Kidney (tissue), 22 donors: ENCODE measurements at places on chromosomes 6 and 20. TPM values are rescaled to one million over a fixed set of nuclear protein-coding genes. Genes with fewer than 3 reads are reported as not detected.

DNA sequence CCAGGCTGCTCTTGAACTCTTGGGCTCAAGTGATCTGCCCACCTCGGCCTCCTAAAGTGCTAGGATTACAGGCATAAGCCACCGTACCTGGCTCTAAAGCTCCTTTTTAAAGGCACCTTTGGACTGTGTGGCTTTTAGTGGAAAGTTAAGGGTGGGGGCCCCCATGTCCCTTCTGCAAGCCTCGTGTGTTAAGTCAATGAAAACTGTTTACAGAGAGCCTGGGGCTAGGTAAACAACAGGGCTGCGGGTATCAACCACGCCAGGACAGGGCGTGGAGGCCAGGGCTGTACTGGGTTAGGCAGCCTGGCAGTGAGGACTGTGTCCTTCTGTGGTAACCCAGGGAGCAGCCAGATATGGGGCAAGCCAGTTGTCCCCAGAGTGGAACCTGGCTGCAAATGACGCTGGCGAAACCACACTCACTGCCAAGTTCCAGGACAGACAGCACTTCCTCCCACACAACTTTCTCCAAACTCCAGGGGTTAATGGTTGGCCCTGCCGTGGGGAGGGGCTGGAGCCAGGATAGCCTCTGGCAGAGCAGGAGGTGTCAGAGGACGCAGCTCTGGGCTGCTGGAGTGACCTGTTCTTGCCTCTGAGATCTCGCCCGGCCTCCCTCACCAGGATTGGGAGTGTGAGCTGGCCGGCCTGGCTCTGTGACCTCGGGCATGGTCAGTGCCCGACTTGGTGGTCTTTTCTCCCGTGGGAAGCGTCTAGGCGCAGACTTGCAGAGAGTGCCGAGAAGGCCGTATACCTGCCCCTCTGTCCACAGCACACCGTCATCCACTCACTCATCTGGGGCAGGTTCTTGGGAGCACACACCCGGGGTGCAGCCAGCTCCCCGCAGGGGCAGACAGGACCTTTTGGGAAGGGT is 3.2 kb downstream of the SLC17A9 start:
- DNase-seq = no peak

DNA sequence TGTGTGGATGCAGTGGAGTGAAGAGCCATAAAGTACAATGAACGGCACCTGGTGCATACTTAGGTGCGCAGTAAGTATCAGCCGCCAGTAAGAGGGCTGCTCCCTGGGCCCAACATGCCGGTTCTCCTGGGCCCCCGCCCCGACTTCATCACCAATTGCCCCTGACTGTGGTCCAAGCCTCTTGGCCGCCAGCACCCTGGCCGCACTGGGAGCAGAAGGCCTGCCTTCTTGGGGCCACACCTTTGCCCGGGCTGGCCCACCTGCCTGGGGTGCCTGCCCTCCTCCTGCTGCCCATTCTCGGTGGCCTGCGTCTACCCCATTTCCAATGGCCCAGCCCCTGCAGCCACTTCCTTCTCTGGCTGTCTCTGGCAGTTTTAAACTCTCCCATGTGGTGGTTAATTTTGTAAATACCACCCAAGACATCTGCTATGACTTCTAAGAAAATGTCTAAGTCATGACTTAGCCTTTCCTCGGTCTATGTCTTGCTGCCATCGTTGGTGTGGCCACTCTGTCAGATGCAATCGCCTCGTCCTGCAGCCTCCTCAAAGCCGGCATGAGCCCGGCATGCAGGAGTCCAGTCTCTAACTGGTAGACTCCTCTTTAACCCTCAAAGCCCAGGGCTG is 36.8 kb downstream of the PMEPA1 start:
- no peak for DNase-seq

GRCh38 chr6:143000811-143001210 is 55.8 kb upstream of the HIVEP2 start:
- peak; percentile 9 for DNase-seq

- no peak for DNase-seq
Measured at GRCh38 chr6:85945459-85946185, 302.9 kb upstream of the SYNCRIP start.

The FNDC1 gene
- 1.3 TPM for total RNA-seq

DNA sequence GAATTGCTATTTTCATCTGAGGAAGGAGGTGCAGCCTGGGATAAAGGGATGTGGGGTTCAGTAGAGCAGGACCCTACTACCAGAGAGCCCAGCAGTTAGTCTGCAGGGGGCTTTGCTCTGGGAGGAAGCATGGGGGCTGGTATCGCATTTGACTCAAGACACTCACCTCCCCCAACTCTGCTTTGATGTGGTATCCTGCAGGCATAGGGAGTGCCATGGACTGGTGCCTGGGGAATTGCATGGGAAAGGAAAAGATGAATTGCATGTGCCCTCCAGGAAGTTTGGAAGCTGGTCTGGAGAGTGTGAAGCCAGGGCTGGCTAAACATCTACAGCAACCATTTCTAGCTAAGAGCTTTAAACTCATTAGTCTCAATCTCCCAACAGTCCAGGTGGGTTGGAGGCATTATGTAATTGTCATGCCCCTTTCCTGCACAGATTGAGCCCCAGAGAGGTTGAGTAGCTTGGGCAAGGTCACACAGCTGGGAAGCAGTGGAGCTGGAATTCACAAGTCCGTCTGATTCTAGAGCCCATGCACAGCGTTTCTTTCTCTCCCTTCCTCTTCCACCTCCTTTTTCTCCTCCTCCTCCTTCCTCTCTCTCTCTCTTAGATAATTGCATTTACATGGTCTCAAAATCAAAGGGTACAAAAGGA is 26.2 kb upstream of the PNPLA1 start:
- DNase-seq = no peak

DNA sequence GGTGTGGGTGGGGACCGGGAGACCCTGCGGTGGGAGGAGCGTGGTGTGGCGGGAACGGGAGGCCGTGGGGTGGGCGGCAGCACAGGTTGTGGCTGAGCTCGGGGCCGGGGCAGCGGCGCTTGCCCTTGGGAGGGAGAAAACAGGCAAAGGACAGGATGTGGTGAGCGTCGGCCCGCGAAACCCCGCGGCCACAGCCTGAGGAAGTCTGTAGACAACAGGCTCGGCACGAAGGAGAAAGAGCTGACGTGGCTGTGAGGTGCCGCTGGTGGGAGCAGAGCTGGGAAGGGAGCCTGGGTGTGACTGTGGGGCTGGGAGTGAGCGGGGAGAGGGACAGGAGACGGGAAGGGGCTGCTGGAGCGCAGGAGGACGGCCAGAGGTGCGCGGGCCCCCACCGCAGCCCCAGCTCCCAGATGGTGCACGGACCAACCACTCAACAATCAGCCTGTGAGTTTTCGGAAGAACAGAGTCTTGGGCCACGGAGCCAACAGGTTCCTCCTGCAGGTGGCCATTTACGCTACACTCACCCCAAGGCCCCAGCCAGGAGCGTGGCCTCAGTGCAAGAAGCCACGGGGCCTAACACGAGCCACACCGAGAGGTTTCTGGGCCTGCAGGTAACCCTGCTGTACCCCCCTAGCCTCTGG is 202.8 kb downstream of the DLL1 start:
- DNase-seq = no peak

The SPDEF gene
- 0.19 TPM for total RNA-seq

DNA sequence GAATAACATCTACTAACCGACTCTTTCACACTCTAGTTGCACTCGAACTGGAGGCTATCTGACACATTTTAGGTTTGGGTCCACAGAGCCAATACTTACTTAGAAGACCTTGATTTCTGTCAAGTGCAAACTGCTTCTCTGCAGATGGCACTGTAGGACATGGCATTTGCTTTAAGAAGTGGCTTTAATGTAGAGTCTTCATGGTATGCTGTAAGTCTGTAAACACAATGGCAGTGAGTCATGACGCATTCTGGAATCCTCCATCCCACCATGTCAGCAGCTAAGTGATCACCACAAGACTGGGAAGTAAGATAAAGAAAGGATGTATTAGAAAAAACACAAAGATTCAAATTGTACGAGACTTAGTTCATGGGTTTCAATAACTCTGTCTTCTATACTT is 377.0 kb upstream of the NOX3 start:
- no peak for DNase-seq

The PROKR2 gene
- not detected for total RNA-seq

GRCh38 chr20:3767110-3767426 is 485 bp downstream of the ADISSP start:
- DNase-seq = no peak

DNA sequence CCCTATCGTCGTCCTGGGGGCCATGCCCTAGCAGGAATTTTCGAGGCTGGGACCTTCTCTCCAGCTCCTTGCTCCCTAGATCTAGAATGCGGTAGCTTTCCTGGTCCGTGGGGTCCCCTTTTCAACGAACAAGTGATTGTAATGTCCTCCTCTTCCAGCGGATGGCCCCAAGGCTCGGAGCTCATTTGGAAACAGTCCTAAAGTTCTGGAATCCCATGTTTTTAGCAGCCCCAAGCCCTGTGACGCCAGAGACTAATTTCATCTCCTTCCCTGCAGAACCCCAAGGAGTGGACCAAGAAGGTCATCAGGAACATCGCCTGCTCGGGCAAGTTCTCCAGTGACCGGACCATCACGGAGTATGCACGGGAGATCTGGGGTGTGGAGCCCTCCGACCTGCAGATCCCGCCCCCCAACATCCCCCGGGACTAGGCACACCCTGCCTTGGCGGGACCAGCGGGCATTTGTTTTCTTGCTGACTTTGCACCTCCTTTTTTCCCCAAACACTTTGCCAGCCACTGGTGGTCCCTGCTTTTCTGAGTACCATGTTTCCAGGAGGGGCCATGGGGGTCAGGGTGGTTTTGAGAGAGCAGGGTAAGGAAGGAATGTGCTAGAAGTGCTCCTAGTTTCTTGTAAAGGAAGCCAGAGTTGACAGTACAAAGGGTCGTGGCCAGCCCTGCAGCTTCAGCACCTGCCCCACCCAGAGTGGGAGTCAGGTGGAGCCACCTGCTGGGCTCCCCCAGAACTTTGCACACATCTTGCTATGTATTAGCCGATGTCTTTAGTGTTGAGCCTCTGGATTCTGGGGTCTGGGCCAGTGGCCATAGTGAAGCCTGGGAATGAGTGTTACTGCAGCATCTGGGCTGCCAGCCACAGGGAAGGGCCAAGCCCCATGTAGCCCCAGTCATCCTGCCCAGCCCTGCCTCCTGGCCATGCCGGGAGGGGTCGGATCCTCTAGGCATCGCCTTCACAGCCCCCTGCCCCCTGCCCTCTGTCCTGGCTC is 48.5 kb downstream of the PYGB start:
- DNase-seq = no peak

DNA sequence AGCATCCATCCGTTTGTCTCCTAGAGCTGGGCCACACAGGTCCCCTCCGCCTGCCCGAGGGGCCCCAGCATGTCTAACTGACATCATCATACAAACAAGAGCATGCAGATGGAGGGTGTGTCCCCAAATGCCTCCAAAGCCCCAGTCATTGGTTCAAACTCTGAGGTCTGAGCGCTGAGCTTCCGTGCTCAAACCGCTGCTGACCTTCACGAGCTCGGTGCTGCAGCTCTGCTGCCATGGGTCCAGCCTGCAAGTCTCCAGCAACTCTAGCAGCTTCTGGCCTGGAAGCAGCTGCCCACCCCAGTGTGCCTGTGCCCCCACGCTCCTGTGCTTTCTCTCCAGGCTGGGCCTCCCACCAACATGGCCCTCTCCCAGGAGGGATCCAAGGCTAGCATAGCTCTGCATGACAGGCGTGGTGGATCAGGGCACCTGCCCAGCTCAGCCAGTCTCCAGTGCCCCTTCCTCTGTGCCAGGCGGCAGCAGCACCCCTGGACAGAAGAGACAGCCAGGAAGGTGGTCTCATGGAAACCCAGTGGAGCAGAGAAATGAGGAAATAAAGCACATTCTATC is 131.6 kb upstream of the PMEPA1 start:
- no peak for DNase-seq

DNA sequence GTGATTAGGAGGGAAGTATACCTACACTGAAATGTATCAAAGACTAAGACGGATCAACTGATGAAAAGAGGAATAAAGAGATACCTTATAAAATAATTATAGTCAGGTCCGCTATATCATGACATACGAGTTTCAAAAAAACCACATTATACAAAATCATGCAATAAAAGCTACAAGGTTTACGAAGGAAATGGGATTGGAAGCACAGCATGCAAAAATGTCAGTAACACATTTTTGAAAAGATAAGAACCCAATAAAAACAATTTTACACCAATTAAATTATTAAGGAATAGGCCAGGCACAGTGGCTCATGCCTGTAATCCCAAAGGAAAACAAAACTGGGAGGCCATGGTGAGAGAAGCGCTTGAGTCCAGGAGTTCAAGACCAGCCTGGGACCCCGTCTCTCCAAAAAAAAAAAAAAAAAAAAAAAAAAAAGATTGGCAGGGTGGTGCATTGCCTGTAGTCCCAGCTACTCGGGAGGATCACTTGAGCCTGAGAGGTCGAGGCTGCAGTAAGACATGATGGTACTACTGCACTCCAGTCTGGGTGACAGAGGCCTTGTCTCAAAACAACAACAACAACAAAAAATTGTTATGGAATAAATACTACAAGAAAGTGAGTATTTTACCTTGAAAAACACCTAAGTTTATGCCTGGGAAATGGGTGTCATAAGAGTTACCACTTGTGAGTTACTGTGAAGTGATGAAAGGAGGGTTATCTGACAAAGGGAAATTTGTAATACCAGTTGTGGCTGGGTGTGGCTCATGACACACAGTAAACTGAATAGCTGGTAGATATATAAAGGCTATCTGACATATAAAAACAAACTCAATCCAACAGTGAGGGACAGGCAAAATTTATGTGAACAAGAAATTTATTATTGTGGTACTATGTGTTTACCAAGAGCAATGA is 45.2 kb downstream of the RANBP9 start:
- no peak for DNase-seq

GRCh38 chr6:42929821-42930360 is 611 bp downstream of the CNPY3 start:
- peak; percentile 77 for DNase-seq

- DNase-seq = no peak
Measured at GRCh38 chr20:9331707-9332435, 182.5 kb upstream of the LAMP5 start.

DNA sequence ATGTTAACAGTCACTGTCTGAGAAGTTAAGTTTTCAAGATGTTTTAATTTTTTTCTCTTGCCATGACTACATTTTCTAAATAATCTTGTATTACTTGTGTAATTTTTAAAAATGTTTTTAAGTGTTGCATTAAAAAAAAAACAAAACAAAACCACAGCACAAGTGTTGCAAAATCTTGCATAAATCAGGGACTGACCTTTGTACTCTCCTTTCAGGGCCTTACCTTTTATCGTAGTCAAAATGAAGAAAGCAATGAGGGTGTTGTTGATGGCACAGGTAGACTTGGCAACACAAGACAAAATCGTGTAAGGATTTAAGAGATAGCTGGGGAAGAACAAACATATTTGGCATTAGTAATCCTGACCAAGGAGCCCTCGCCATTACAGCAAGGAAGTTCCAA is 42.5 kb downstream of the PIGU start:
- DNase-seq = no peak

The NEURL2 gene
- total RNA-seq = 27.5 TPM

The TBP gene
- total RNA-seq = 16.7 TPM

- peak; percentile 43 for DNase-seq
Measured at GRCh38 chr6:105981002-105981887, 104.9 kb upstream of the PRDM1 start.

The VGLL2 gene
- not detected for total RNA-seq

The RIPPLY2 gene
- total RNA-seq = 0.38 TPM

GRCh38 chr6:22825210-22825609 is 255.8 kb downstream of the HDGFL1 start:
- peak; percentile 22 for DNase-seq
